ENCODE measurements at places on chromosomes 4 and X.

DNA sequence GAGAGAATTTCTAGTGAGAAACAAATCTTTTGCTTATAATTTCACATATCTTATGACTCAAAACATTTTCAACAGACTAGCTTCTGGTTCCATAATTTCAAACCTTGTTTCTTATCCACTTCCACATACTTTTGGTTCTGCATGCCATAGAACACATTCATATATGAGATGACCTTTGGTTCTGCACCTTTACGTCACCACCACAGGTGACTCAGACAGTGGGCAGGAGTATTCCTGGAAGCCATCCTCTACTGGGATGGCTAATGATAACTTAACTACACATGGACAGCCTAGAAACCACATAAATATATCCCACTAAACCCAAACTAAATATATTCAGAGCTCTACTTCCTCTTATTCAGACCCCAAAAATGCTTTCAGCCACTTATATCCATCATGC, 133.3 kb downstream of the DCK start:
- DNase-seq = no peak

DNA sequence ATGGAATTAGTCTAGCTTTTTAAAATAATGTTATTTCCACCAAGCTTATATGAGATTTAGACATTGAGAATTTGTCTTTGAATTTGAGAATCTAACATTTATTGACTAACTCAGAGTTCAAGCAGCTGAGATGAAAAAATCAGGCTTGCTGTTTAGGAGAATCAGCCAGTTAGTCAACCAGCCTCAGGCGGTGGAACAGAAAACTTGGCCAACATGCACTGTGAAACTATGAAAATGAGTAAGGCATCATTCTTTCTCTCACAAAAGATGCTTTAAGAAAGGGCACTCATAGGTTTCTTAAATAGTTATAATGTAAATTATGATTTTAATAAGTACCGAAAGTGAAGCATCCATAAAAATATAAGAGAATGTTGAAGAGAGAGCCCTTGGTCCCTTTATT, 84.2 kb downstream of the NFKB1 start:
- no peak for DNase-seq

DNA sequence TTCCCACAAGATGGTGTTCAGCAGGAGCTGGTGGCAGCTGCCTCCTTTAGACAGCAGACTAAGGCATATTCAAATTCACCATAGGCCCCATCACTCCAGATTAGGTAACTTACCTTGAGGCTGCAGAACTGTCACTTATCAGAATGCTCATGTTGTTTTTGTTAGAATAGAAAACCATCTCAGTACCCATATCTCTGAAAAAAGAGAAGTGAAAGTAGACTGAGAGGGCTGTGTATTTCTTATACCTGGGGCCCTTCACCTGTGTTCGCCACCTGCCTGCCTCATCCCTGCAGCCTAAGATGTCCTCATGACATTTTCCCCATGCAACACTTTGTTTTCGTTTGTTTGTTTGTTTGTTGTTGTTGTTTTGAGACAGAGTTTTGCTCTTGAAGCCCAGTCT, 32.9 kb upstream of the SPRY1 start:
- no peak for DNase-seq

GRCh38 chrX:10611441-10612090, 8.8 kb downstream of the MID1 start:
- no peak for DNase-seq

DNA sequence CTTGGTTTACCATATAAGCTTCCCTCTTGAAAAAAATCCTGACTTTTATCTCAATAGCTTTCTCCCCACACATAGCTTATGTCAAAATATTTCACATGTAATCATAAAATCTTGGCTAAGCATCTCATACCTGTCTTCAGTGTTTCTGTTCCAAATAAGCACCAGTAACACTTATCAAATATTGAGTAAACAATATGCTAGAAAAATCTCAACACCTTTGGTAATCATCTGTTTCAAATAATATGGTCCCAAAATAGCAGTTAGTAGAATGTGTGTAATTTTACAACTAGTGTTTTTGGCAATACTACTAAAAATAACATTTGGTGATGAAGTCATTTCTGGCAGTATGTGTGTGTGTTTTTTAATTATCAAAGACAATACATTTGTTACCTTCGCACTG, 2138.2 kb downstream of the PCDH7 start:
- DNase-seq = no peak

DNA sequence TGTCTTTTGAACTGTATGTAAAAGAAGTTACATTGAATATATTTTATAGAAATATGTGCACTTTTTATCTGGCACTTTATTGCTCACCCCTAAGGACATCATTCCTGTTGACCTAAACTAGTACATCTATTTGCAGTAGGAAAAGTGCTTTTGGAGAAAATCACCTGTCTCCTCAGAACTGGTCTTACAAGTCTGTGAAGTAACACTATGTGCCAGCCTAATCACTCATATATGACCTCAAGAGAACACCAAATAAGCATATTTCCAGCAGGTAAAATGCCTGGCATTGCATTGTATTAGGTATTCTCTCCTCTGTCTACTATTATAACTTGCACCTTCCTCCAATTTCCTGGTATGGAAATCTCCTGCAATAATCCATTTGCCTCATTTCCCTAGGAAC, 4.0 kb upstream of the GASK1B start:
- DNase-seq = no peak

- DNase-seq = no peak
These were observed 1480.5 kb upstream of the IGFBP7 start for GRCh38 chr4:58590722-58591121.

DNA sequence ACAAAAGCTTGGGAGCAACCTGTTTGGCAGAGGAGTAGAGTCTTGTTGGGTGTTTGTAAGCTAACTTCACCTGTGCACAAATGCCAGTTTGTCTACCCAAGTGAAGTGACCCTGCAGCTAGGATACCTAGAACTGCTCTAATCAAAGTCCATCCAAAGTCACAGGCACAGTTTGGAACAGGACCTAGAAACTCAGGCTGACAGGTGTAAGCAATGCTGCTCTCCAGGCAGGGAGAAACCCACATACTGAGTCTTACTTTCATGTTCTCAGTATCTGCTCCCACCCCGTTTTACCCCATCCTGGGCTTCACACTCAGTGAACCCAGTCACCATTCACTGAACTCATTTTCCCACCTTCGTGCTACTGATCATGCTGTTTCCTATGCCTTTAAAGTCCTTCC, 40.3 kb downstream of the MAML3 start:
- DNase-seq = no peak

DNA sequence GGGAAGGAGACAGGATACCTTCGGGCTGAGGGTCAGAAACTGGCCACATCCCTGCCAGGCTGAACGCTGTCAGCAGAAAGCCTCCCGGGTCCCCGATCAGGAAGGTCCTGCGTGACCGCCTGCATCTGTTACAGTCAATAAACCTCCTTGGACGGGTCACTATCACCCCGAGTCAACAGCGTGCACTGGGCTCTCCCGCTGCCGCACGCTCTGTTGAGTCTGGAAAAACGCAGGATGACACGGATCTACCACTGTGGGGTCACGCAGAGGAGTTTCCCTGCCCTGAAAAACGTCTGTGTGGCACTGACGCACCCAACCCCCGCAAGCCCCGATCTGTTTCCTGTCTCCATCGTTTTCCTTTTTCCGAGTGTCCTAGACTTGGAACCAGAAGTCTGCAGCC, 12.1 kb downstream of the PPP2R3B start:
- no peak for DNase-seq

GRCh38 chr4:131499141-131499873, 1649.8 kb upstream of the PCDH10 start:
- DNase-seq = peak; percentile 12

GRCh38 chrX:8548446-8548845, 83.8 kb downstream of the VCX3B start:
- no peak for DNase-seq

DNA sequence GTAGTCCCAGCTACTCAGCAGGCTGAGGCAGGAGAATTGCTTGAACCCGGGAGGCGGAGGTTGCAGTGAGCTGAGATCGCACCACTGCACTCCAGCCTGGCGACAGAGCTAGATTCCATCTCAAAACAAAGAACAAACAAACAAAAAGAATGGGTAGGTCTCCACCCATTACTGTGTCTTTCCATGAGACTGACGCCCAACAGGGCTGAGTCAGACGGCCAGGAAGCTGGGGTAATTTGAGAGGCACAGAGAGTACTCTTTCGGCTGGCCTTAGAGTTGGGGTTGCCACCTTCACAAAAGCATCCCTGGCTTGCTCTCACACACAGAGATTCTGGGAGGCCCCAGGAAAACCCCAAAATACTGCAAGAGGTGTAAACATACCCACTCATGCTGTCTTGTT, 72.0 kb upstream of the DHRSX start:
- peak; percentile 45 for DNase-seq

- DNase-seq = no peak
These were observed 56.3 kb upstream of the SHOX start for GRCh38 chrX:574251-574650.

DNA sequence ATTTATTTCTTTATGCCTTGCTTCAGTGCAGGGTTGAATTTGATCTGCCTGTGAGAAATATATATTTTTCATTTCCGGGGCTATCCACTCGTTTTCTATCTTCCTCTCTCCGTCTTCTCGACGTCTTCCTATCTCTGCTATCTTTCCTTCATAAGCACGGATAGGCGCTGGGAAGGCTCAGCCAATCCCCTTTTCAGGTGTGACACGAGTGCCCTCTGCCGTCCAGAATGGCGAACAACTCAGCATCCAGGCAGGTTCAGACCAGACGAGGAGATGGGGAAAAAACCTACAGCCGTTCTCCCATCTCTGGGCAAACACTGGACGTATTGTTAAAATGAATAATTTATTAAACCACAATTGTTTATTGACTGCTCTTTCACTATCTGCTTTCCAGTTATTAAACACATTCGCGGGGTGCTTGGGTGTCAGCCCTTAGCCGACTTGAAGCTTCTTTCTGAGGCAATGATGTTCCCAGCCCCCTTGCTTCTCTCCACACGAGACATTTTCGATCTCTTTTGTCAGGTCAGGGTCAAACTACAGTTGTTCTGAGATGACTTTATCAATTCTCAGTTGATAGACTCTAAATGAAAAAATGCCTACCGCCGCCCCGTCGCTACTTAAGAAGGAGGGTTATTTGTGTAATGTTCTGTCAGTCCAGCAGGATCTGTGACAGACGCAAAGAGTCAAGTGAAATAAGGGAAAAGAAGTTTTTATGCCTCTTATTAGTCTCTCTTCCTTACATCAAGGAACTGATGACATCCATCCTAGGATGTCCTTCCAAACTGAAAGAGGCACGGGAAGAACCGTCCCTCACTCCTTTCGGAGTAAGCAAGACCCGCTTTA, 96.3 kb upstream of the NOCT start:
- peak; percentile 72 for DNase-seq

DNA sequence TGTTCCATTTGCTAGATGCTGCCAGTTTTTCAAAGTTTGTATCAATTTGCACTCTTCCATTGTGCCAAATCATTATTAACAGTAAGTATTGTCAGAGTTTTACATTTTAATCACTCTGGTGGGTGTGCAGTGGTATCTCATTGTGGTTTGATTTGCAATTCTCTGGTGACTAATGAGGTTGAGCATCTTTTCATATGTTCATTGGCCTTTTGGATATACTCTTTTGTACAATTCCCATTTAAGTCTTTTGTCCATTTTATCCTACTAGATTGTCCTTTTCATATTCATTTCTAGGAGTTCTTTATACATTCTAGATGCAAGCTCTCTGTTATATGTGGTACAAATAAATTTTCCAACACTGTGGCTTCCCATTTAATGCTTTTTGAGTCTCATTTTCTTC, 17.4 kb upstream of the ARHGAP36 start:
- no peak for DNase-seq

DNA sequence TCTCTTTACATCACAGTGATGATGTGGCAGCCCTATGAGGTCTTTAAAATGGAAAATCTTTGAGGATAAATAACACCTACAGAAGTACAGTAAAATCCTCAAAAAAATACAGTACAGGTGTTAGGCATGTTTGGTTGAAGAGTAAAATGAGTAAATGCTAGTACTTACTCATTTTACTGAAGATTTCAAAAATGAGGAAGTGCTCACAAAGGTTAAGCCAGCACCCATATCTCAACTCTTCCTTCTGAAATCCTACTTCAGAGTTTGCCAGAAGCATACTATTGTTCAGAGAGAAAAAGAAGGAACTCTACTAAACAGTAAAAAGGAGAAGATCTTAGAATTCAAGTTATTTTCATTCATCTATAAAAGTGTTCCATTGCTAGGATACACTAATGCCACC, 130.9 kb downstream of the CBR4 start:
- no peak for DNase-seq

DNA sequence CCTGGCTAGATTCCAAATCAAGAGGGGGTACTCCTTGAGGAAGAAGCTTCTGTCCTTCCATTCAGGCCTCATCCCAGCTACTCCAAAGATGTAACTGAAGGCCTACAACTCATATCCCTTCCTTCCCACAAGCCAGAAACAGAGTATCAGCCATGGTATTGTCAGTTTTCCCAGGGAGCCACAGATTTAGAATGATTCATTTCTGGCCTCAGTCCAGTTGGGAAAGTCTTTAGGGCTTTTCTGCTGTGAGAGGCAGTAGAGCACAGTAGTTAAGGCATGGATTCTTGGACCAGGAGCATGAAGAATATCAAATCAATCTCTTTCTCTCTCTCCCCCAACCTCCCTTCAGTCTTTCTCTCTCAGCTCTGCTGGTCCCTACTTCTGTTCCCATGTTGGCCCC, 505.0 kb downstream of the BCOR start:
- no peak for DNase-seq

- no peak for DNase-seq
These were observed 202.7 kb downstream of the NR3C2 start for GRCh38 chr4:148239494-148239985.

- no peak for DNase-seq
These were observed 25.0 kb downstream of the ASMTL start for GRCh38 chrX:1427756-1428155.

- no peak for DNase-seq
These were observed 9.7 kb upstream of the TMEM165 start for GRCh38 chr4:55386073-55386472.

DNA sequence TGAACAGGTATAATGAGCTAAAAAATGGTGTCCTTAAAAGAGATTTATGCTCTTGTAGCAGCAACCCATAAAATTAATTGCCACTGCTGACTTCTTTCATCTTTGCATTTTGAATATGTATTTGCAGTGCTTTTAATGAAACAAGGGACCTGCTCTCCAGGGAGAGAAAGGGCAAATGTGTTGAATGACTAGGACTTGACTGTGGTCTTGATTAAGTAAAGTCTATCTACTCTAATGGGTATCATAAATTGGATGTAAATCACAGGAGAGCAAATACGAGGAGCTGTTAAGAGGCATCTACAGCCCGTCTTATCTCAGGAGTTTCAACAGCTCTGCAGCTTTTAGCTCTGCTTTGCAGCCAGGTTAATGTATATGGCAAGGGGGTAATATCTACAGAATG, 216.4 kb downstream of the PALLD start:
- no peak for DNase-seq

- no peak for DNase-seq
These were observed 182.0 kb downstream of the RASL11B start for GRCh38 chr4:53043891-53044650.

- DNase-seq = no peak
These were observed 45.9 kb downstream of the CORIN start for GRCh38 chr4:47791965-47792364.

DNA sequence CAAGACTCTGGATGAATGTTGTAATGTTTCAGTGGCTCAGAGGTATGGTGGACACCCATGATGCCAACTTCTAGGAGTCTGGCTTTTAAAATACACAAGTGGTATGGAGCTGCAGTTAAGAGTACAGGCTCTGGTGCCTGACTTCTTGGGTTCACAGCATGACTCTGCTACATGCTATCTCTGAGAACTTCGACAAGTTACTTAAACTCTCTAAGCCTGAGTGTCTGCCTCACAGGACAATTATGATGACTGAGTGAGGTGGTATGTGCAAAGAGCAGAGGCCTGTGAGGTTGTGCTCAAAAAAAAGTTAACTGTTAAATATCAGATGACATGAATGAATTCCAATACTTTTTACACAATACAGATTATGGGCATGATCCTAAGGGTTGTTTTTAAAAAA, 90.9 kb upstream of the SRD5A3 start:
- DNase-seq = no peak

Measured in NCI-H460 (cell line).